ENCODE measurements at places on chromosomes 3 and 15.

GRCh38 chr15:46956456-46956855 lies 760.8 kb upstream of the SEMA6D start:
- no peak for DNase-seq

GRCh38 chr3:182393151-182393550 lies 400.2 kb upstream of the ATP11B start:
- DNase-seq, result no peak

GRCh38 chr3:132351222-132351806 lies 34.1 kb downstream of the ACP3 start:
- DNase-seq, result no peak

- DNase-seq, result no peak
These were observed 2.0 kb upstream of the ST8SIA2 start for GRCh38 chr15:92391640-92392039.

DNA sequence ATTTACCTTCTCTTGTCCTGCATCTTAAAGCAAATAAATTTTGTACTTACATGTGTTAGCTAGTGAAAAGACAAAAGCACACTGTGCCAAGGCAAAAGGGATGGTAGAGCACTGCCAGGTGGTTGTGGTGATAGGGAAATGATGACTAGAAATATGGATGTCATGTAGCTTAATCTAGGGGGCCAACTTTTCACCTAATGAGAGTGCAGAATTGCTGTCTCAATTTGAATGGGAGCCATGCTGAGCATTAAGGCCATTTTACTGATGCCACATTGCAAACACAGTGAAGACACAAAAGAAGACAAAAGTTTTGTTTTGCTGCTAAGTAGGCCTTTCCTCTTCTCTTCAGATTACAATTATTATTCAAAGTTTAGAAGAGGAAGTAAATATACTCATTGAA lies 274.7 kb downstream of the PDCD6IP start:
- no peak for DNase-seq

- DNase-seq, result no peak
These were observed 316.4 kb downstream of the MCTP2 start for GRCh38 chr15:94547711-94548110.

GRCh38 chr3:183117056-183117455 lies 17.8 kb upstream of the MCCC1 start:
- no peak for DNase-seq

- no peak for DNase-seq
These were observed 817 bp downstream of the CLK3 start for GRCh38 chr15:74616366-74616939.

DNA sequence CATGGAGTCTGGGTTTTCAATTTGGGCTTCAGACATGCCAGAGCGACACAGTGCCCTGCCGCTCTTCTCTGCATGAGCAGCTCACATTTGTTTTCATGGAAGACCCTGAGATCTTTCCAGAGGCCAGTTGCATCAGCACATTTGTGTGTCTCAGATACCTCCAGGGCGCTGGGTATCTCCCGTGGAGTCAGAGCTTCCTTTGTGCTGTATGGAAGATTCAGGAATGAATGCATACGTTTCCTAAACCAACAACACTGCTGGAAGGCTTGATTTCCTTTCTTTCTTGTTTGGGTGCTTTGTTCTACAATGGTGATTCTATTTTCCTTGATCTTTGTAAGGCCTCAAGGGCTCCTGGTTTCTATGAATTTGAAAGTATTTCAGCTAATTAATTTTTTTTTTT lies 106.5 kb downstream of the CACNA2D3 start:
- DNase-seq, result no peak

DNA sequence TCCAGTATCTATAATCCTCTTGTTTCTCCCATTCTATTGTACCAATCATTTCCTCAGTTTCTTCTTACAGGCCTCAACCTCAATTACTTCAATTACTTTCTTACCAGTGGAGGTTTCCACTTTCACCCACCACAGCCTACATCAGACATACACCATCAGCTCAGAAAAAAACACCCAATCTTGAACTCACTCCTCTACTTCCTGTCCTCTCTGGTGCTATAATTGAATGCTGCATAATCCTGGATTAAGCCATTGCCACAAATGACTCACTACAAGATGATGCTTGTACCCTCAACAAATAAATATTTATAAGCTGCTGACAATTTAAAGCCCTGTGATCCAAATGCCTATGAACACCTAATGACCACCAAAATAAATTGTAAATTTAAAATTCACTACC lies 18.5 kb downstream of the RYK start:
- no peak for DNase-seq

DNA sequence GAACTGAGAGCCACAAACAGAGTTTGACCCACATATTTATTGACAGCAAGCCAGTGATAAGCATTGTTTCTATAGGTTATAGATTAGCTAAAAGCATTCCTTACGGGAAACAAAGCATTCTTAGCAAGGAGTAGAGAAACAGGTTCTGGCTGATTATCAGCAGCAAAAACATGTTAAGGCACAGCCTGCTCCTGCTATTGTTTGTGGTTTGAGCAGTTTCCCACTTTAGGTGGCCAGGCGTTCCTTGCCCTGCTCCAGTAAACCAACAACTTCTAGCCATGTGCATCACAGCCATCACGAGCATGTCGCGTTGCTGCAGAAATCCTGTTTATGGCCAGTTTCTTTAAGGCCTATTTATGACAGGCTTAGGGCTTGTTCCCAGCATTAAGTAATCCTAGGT lies 44.7 kb upstream of the C2CD4B start:
- DNase-seq, result no peak

- DNase-seq, result no peak
These were observed 206.7 kb upstream of the TBC1D5 start for GRCh38 chr3:17949101-17949500.

GRCh38 chr3:107578091-107578490 lies 55.3 kb downstream of the BBX start:
- DNase-seq, result no peak

DNA sequence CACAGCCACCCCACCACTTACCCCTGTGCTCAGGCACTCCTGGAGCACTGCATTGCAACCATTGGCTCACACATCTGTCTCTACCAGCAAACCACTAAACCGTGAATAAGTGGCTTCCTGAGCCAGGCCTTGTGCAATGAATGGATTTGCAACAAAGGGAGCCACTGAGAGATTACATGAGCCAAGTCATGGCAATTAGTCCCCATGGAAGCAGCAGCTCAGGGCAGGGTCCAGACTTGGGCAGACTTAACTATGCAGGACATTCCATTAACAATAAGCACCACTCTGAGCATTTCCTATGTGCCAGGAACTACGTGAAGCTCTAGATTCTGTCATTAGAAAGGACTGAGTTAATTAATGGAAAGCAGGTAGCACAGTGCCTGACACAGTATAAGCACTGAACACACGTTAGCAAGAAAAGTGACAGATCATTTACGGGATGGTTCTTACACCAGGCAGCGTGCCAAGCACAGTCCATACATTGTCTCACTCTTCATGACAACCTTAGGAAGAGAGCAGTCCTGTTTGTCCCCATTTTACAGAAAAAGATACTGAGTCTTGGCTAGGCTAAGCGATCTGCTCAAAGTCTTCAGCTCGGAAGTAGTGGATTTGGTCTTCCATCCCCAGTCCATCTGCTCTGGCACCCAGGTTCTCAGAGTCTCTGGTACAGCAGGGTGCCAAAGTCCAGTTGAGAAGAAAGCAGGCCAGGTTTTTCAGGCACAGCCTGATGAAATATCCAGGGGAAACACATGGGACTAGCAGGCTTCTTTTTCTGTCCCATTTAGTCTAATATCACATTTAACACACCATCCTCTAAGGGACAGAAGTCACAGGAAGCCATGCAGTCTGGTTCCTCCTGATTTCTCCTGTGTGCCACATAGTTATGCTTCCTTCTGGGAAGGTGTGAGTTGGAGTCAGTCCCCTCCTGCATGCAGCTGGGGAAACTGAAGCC lies 44.1 kb downstream of the LIPC start:
- no peak for DNase-seq

- no peak for DNase-seq
These were observed 25.9 kb upstream of the GRIP2 start for GRCh38 chr3:14565868-14566588.

GRCh38 chr3:54123776-54124196 lies 1.4 kb downstream of the CACNA2D3 start:
- DNase-seq, result no peak

GRCh38 chr15:72411544-72411943 lies 13.4 kb downstream of the TMEM202 start:
- DNase-seq, result no peak

GRCh38 chr15:41928637-41929620 lies 35.1 kb upstream of the SPTBN5 start:
- no peak for DNase-seq

- DNase-seq, result peak; percentile 52
These were observed 1.1 kb upstream of the EIF2B5 start for GRCh38 chr3:184133840-184134745.

DNA sequence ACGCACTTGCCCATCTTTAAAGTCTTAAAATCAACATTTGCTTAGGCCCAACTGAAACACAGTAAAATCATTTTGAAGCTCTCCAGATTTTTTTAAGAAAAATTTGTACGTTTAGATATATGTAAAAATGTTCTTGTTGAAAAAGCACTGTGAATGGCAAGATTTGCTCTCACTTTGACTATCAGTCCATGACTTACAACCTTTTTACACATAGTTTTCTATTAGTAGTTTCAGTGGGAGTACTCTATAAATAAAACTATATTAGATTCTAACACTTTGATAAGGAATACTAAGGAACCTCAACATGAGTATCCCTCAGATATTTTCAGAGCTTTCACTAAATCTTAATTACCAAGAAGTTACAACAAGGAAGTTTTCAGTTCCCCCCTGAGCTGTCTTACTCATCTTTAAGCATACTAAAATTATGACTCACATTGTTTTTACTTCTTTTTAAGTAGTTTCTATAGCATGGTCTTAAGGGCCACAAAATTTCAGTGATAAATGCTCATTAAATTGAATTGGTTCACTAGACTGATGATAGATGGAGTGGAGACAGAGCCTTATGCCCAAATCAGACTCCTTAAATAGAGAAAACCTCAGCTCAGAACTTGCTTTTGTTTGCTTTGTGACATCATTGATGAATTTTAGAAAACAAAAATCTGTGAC lies 31.6 kb upstream of the RAP2B start:
- no peak for DNase-seq

- no peak for DNase-seq
These were observed 4.9 kb downstream of the TCAIM start for GRCh38 chr3:44343421-44343820.

DNA sequence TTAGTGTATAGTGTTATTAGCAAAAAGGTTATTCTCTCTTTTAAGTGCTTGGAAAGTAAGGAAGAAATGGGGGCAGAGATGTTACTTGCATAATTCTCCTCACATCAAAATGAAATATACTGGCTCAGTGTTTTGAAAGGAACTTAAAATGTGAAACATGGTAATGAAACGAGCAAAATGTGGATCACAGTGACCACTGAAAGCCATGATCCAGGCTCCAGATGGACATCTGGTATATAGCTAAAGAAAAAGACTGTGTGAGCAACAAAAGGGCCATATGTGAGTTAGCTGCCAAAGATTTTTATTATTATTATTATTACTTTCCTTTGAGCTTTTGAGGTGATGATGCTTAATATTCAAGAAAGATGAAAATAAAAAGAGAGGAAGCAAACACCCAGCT lies 89.6 kb downstream of the GAP43 start:
- DNase-seq, result no peak

- DNase-seq, result no peak
These were observed 560 bp downstream of the ST6GAL1 start for GRCh38 chr3:186930641-186931531.

Data from SK-N-MC (cell line).